NCI-H748 treated with DMSO at 0.1 percent for 48 hours (cell line): ENCODE measurements at places on chromosomes 5 and 9.

DNA sequence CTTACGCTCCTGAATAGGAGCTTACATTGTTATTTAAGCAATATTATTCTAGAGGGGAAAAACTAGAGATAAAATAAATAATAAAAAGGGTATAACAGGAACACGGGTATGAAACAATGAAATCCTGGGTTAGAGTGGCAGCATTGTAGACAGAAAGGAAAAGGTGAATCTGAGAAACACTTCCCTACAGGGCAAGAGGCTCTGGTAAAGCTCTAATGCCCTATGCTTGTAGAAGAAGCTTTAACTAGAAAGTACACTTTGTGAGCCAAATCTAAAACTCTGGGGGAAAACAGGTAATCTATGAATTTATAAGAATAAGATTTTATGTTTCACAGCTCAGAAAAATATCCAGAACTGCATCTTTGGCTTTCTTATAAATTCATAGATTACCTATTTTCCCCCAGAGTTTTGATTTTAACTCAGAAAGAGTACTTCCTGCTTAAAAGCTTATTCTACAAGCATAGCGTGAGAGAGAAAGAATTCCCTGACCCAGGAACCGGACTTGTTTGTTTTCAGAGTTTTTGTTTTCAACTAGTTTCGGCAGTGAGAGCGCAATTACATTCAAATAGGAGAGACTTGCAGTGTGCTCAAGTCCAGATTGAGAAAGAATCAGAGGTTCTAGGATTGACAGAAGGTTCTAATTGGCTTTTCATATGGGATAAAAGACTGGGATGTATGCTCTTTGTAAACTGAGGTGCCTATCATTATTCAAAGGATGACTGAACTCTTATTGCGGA is 651.0 kb upstream of the RORB start:
- no peak for DNase-seq

GRCh38 chr9:137373611-137373980 is 49.4 kb downstream of the EXD3 start:
- DNase-seq, result peak; percentile 12

DNA sequence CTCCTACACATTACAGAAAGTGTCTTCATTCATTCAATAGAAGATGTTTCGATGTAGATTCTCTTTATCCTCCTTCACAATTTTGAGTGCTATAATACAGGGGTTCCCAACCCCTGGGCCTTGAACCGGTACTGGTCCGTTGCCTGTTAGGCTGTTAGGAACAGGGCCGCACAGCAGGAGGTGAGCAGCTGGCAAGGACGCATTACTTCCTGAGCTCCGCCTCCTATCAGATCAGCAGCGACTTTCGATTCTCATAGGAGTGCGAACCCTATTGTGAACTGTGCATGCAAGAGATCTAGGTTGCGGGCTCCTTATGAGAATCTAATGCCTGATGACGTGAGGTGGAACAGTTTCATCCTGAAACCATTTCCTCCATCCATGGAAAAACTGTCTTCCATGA is 153.0 kb upstream of the SMC2 start:
- DNase-seq, result no peak

DNA sequence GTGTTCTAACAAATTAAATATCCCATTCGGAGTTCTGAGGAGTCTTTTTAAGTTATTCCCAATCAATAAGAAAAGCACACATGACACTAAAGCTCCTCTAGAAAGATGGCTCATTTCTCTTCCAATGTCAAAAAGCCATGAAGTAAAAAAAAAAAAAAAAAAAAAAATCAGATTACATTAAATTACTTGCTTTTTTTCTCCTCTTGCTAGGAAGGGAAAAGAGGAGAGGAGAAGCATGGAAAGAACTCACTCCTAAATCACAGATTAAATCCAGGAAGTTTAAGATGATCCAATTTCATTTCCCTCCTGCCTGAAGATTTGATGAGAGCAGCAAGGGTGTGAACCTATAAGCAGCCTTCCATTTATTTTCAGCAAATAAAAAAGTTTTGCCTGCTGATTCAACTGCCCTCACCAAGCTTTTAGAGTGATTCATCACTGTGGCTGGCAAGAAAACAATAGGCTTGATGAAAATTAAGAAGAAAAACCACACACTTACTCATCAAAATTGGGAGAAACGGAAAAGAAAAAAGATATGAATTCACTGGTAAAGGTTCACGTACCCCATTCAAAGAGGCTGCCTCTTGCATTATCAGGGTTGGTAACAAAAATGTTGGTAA is 19.7 kb downstream of the MYO10 start:
- DNase-seq, result no peak

GRCh38 chr9:92476962-92477361 is 5.3 kb downstream of the ASPN start:
- DNase-seq, result no peak

GRCh38 chr5:84729326-84729725 is 344.6 kb upstream of the EDIL3 start:
- DNase-seq, result no peak

- DNase-seq, result peak; percentile 96
Measured at GRCh38 chr5:55406292-55406691, 98.5 kb downstream of the MTREX start.

- no peak for DNase-seq
Measured at GRCh38 chr5:36691226-36691625, 84.8 kb downstream of the SLC1A3 start.

DNA sequence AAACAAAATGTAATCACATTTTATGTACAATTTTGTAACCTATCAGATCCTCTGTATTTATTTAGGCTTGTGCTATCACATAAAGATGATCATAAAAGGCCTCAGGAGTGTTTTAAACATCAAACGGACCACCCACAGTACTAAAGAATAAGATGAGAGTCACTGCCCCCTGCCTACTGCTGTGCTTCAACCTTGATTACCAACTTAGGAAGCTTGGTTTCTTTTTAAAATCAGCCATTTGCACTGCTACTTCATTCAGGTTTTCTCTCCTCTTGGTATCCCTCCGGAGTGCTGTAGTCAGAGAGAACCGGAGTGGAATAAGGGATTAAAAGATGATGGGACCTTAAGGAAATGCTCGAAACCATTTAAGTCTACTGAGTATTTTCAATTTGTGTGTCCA is 6.9 kb downstream of the C7 start:
- no peak for DNase-seq

DNA sequence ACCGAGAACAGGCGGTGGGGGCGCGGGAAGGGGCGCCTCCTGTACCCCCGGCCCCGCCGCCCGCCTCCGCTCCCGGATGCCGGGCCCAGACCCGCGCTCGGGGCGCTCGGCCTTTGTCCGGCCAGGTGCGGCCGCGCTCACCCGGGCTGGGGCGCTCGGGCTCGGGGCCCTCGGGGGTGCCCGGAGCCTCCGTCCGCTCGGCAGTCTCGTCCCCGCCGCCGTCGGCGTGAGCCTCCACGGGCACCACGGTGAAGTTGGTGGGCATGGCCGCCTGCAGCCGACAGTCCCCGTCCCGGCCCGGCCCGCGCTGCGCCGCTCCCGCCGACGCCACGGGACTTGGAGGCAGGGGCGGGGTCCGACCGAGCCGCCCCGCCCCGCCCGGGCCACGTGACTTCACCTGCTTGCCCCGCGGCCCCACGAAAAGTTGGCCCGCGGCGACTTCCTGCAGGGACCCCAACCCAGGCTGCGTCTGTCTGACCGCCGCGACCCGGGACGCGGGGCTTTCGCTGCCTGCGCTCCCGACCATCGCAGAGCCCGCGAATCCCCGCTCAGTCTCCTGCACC is at the start of gene SLC12A7:
Gene SLC12A7, minus strand, starts transcription at position 337 of the 563 bp plus-strand sequence. Its CDS starts 72 bp downstream, at position 265.
- DNase-seq, result peak; percentile 52

DNA sequence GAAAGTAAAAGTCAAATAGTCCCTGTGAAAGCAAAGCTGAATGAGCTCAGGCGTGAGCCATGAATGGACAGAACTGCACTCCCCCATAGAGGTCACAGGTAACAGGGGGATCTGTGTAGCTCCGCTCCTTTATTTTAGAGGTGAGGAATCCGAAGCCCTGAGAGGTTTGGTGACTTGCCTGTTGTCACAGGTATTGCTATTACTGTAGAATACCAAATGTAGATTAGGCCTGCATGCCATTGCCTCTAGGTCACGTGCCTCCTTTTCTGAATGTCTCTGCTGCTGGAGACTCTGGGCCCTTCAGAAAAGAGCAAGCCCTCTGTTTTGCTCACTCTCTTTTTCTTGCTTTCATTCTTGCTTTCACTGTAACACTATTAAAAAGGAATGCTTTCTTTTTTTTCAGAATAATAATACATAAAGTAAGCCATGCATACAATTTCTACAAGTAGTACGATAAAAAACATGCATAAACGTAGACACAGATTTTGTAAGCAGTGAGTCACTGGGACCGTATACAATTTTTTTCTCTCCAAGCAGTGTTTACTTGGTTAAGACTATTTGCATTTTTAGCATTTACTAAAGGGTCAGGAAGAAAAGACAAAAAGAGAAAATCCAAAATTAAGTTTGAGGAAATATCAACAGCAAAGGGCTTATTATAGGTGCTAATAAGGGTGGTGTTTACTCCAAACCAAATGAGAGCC is 568.7 kb upstream of the ADAMTS16 start:
- DNase-seq, result no peak
